Activated CD4-positive, alpha-beta T cell treated with anti-CD3 and anti-CD28 coated beads, Interleukin-2, amount 50 U/mL, for 48 hours (primary cell): ENCODE measurements at places on chromosomes 3 and 15.

DNA sequence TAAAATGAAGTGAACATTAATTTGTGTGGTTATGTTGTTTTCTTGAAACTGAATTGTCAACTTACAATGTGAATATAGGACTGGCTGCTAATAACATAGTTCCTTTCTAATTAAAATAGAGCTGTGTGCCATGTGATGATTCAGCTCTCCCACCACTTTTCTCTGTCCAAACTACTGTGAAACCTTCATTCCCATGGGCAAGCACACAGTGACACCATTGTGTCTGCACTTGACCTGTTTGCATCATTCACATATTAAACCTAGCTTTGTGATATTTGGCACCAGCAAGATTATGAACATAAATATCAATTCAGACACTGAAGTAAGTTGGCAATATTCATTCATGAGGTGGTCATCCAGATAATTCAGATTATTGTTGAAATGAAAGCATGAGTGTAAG is 78.8 kb upstream of the TCF12 start:
- no peak for DNase-seq

- DNase-seq, result no peak
Measured at GRCh38 chr3:186003610-186004009, 65.8 kb upstream of the TRA2B start.

DNA sequence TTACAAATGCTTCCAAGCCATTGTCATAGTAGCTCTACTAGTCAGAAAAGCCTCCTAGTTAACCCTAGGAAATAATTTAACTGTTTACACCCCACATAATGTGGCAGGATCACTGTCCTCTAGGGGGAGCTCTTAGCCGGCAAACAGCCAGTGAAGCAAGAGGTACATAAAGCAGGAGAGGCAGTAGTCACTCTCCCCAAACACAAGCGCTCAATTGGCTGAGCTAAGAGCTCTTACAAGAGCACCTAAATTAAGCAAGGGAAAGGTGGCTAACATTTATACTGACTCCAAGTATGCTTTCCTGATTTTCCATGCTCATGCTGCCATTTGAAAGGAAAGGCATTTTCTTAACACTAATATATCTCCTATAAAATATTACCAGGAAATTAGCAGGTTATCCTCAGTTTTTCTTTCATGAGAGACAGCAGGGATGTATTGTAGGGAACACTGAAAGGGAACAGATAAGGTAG is 37.6 kb downstream of the NCEH1 start:
- peak; percentile 72 for DNase-seq

- DNase-seq, result no peak
Measured at GRCh38 chr3:99419116-99419515, 219.3 kb upstream of the COL8A1 start.

GRCh38 chr3:151816091-151816604 is 2.2 kb downstream of the AADAC start:
- DNase-seq, result no peak

- no peak for DNase-seq
Measured at GRCh38 chr3:179969525-179969924, 67.2 kb downstream of the PEX5L start.

DNA sequence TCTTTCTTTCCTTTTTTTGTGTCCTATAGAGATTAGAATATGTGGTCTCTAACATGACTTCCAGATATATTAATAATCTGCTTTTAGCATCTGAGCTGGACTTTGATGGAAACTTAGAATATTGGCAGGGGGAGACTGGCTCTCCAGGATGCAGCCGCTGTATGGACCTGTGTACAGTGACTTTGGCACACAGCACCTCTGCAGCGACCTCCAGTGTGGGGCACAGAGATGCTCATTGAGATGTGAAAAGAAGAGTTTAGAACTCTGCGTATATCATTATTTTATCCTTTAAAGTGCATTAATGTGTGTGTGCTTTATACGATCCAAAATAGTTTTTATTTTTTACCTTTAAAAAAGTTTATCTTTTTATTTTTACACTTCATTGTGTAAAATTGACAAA is 18.3 kb downstream of the CFAP161 start:
- no peak for DNase-seq

GRCh38 chr3:133521946-133522345 is 51.5 kb upstream of the CDV3 start:
- DNase-seq, result no peak

GRCh38 chr3:127735767-127736693 is 63.3 kb downstream of the ABTB1 start:
- no peak for DNase-seq

DNA sequence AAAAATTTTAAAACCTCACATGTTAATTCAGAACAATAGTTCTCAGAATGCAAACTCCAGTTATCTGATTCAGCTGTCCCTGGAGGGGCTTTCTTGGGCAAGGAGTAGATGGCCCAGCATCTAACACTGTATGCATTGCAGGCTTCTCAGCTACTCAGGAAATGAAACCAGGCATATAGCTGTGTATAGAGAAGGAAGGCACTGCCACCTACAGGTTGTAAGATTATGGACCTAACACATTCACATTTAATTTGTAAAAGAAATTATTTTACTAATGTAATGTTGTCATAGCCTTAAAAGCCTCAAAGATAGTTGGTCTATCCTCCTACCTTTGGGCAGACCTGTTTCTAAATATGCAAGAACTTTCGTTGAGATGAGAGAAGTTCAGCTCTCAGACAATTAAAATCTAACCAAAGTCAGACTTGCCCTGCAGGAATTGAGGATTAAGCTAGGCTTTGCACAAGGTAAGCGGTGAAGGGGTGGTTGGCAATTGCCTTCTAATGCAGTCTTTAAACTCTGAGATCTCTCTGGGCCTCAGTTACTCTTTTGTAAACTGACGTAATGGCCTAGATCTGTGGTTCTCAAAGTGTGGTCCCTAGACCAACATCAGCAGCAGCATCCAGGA is 132.8 kb upstream of the SLC24A5 start:
- DNase-seq, result no peak

DNA sequence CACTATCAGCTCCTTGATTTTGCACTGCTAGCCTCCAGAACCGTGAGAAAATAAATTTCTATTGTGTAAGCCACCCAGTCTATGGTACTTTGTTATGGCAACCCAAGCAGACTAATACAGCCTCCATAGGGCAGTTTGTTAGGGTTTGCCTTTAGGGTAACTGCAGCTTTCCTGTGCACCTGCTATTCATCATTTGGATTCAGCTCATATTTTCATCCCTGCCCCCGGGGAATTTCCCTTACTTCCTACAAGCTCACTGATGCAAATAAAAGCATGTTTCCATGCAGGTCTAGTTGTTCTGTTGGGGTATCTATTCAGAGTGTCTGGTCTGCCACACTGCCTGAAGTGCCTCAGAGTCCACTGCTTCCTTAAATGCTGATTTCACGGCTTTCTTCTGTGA is 48.6 kb upstream of the ATOSA start:
- no peak for DNase-seq

DNA sequence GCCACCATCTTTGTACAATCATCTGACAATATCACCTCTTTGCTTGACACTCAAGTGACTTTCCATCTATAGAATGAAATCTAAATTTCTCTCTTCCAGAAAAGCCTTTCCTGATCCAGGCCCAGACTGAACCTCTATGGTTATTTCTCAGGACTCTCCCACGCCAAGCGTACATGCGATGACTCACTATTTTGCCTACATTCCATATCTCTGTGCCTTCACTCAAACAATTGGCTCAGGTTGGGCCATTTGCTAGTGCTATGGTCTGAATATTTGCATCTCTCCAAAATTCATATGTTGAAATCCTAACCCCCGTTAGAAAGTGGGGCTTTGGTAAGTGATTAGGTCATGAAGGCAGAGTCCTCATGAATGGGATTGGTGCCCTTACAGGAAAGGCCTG is 43.9 kb downstream of the ST3GAL6 start:
- no peak for DNase-seq

DNA sequence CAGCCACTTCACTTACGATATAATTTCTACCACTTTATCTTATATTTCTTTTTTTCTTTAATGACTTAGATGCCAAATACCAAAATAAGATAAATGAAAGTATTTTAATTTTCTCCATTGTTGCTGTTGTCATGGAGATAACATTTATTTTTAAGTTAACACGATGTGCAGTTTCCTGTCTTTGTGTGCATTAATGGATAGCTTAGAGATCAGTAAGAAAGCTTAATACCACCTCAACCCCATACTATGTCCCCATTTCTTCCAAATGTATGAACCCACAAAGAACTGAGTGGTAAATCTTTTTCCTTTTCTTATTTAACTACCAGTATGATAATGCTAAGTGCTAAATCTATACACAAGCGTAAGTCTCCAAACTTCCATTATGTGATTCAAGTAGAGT is 17.1 kb downstream of the PCNP start:
- DNase-seq, result no peak

- DNase-seq, result no peak
Measured at GRCh38 chr3:187011915-187012314, 81.6 kb downstream of the ST6GAL1 start.

DNA sequence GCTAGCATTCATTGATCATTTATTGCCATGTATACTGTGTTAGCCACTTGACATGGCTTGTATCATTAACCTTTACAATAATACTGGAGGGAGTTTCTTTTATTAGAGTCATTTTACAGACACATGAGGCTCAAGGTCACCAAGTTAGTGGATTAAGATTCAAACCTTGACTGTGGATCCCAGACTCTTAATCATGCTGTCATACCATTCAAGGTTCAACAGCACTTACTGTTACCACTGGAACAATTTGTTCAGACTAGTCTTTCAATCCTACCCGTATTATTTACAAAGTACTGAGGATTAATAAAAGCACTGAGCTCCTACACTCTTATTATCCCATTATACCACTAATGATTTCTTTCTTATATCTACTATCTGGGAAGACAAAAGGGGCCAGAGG is 1.2 kb downstream of the COX17 start:
- no peak for DNase-seq

DNA sequence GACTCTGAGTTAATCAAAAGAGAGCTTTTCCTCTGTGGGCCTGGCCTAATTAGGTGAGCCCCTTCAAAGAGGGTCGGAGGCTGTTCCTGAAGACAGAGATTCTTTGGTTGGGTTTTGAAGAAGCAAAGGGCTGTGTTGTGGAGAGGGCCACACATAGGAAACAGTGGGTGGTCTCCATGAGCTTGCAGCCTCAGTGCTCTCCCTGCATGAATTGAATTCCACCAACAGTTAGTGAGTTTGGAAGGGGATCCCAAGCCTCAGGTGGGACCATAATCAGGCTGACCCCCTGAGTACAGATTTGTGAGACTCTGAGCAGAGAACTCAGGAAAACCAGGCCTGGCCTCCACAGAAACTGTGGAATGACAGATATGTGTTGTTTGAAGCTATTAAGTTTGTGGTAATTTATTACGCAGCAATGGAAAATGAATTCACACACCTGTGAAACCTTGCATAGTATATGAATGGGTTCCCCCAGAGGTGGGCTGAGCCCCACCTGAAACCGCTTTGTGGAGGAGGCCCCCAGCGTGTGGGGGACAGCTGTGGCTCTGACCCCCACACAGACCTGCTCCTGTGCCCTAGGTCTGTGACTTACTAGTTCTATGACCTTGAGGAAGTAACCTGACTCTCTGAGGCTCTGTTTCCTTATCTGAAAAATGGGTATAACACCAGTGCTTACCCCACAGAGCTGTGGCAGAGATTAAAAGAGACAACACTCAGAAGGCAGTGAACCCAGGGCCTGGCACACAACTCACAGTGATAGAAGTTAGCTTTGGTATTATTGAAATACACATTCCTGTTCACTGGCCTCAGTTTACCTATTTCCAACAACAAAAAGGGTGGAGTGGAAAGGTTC is 431.3 kb downstream of the FOXP1 start:
- no peak for DNase-seq

- DNase-seq, result no peak
Measured at GRCh38 chr3:172246107-172246844, 202.0 kb downstream of the GHSR start.

- DNase-seq, result no peak
Measured at GRCh38 chr3:65627062-65627461, 411.7 kb downstream of the MAGI1 start.

GRCh38 chr3:15636028-15636709 is 34.6 kb downstream of the BTD start:
- DNase-seq, result peak; percentile 48

DNA sequence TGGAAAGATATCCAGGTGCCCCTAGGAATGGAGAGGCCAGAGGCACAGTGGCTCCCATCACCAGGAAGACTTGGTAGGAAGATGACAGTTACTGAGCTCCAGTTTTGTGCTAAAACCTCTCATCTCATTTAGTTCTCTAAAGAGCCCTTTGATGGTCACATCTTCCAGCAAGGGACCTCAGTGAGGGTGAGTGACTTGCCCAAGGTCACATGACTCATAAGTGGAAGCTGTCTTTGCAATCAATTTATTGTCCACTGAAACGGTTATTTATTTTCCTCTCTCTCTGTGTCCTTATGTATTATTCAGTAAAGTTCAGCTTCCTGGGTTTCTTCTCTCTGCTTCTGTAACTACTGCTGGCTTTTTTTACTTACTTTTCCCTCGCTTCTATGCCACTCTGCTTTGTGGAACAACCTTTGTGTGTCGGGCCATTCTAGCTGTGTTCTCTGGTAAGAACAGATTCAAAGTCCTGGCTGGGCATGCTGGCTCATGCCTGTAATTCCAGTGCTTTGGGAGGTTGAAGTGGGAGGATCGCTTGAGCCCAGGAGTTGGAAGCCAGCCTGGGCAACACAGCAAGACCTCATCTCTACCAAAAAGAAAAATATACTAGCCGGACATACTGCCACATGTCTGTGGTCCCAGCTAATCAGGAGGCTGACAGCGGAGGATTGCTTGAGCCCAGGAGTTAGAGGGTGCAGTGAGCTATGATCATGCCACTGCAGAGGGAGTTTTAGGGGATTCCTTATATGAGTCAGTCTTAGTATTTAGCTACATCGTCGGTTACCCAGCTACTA is 55.9 kb downstream of the PDIA5 start:
- DNase-seq, result no peak

DNA sequence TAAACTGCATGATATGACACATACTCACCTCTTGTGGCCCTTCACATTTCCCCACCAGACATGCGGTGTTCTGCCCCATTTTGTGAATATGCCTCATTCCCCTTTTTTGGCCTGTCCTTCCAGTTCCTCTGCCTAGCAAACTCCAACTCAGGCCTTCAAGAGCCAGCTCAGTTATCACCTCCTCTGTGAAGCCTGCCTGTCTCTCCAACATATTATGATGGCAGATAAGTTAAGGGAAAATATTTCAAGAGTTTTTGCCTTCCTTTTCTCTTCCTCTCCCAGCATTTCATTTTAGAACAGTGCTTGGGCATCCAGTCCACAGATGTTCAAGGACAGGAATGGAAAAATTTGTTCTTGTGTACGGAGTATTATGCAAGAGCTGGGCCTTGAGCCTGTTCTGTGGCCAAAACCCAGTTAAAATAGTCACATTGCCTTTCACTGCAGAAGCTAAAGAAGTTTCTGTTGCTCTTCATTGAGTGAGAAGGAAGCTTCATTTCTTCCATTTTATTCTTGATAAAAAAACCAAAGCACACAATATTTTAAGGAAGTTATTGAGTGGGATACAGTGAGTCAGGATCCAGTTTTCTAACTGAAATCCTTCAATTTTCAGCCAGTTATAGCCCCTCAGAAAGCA is 192.0 kb downstream of the GHSR start:
- DNase-seq, result no peak
